Globus pallidus (tissue), 1 donor: ENCODE measurements at places on chromosomes 6 and 20.

GRCh38 chr20:10492844-10493243 is 57.7 kb downstream of the SLX4IP start:
- DNase-seq: no peak

GRCh38 chr6:156062091-156062563 is 606.5 kb upstream of the NOX3 start:
- no peak for DNase-seq

- DNase-seq: no peak
Observed at GRCh38 chr6:165872811-165873210, 209.8 kb upstream of the PDE10A start.

DNA sequence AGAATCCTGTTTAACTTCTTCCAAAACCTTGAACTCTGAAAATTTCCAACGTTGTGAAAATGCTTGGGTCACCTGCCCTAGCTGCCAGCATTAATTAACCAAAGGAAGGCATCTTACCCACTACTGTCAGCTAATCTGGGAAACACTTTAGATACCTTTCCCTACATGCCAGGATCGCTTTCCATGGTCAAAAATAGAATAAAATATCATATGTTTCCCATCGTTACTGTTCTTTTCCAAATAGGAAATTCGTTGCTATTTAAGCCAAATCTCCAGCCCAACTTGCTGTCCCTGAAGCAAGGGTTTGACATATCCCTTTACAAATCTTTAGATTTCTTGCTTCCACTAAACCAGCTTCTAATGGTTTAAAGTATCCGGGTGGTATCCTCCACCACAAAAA is 157.5 kb downstream of the AIG1 start:
- DNase-seq: no peak

DNA sequence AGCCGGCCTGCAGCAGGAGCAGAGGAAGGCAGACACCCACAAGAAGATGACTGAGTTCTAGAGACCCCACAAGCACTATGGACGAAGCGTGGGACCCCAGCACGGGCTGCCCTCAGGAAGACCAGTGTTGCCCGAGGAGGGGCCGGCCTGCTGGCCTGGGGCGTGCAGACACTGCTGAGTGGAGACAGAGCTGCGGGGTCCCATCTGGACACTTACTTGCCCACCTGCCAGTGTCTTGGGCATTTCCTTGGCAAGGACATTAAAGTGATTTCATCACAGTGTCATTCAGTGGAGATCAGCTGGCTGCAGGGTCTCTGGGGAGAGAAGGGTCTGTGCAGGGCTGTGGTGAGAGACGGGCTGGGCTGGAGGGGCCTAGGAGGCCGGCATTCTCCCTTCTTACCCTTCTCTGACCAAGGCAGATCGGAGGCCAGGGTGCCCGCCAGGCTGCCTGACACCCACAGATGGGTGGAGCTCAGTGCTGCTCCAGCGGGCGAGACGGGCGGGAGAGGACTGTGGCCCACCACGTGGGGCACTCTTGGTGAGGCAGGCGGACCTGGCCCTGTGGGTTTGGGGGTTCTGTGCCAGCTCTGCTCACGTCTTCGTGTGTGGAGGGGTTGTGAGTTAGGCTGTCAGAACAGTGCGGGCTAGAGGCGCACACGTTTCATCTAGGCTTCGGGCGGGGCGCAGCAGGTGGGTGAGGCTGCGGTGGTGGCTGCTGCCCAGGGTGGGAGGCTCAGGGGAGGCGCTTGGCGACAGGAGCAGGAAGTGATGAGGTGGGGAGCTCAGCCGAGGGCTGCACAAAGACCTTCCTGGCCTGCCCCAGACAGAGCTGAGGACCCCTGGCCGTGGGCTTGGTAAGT is at the start of gene LIME1:
TSS of gene LIME1 (plus strand) at position 806 of the 860 bp plus-strand sequence. CDS start 886 bp downstream, outside the sequence.
- no peak for DNase-seq

GRCh38 chr6:33543116-33543515 is 37.0 kb downstream of the BAK1 start:
- DNase-seq: no peak

DNA sequence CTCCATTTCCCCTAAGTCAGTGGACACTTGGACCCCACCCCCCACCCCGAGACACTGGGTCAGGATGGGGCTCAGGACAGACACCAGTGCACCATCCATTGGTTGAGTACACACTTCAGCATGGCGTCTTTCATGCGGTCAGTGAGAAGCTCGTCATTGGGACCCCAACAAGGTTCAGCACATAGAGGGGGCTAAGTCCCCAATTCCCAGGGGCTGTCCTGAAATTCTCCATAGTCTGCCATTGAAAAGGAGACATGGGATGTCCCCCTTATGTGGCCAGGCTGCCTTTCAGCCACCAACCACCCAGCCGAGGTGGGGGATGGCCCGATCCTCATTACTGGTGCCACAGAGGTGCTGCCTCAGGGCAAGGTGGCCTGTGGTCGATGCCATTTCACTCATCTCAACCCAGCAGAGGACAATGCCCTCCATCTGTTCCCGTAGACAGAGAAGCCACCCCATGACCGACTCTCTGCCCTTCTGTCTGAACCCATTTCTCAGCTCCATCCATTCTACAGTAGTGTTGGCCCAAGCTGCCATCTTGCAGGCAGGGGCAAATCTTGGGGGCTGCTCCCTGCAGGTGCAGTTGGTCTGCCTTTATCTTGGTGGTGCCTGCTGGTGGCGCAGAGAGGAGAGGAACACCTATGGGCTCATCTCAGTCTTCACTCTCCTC is 37.4 kb downstream of the PRR18 start:
- DNase-seq: no peak

- DNase-seq: no peak
Observed at GRCh38 chr6:117817992-117818391, 89.1 kb upstream of the SLC35F1 start.

DNA sequence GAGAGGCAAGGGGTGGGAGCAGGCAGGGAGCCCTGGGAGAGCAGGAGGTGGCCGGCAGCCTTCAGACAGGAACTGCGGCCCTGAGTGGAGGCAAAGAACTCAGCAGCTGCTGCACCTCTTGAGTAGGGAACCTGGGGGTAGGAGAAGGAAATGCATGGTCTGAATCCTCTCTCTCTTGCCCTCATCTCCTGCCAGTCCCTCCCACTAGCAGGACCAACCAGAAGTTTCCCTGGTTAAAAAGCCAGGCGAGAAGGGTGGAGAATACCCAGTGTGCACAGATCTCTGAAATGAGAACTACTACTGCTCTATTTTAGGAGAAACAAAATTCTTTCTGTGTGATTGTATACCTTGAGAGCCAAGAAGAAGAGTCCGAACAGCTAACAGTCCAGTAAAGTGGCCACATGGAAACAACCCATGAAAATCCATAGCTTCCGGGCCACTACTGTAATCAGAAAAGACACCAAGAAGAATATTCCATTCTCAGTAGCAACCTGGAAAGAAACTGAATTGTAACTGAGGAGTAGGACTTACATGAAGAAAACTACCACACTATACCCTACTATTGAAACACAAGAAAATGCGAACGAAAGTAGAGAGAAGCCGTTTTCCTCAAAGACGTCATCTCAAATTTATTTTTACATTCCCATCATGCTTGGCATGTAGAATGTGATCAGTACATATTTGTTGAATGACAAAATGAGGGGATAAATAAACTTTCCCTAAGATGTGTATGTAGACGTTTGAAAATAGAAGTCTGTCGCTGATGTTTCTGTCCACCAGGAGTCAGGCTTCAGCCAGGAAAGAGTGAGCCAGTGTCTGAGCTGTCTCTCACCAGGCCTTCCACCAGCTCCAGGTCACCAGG is 25.6 kb downstream of the WRNIP1 start:
- DNase-seq: peak; percentile 82

- DNase-seq: no peak
Observed at GRCh38 chr6:14206391-14206790, 88.8 kb downstream of the CD83 start.

DNA sequence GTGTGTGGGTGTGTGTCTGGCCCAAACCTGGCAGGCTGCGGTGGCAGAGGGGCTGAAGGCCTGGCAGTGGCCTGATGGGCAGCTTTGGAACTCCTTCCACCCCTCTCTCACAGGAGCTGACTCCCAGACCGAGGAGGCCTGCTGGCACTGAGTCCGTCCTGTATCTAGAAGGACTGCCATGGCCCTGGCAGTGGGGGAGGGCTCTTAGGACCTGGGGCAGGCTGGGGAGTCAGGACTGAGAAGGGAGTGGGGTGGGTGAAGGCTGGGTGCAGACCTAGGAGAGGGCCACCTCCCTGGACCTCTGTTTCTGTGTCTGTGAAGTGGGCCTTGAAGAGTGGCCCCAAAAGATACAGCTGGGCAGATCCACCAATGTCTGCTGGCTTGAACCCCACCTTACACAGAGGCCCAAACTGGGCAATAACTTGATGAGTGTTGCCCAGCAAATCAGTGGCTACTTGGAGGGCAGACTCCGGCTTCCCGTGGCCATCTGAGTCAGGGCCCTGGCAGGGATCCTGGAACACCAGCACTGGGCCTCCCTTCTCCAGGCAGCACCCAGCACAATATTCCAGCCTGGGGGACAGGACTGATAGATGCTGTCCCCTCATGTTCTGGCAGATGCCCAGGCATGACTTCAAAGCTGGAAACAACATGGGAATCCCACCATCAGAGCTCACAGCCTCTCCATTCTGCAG is 46.7 kb upstream of the BLCAP start:
- no peak for DNase-seq

GRCh38 chr6:82588020-82588419 is 224.4 kb downstream of the TPBG start:
- DNase-seq: no peak

DNA sequence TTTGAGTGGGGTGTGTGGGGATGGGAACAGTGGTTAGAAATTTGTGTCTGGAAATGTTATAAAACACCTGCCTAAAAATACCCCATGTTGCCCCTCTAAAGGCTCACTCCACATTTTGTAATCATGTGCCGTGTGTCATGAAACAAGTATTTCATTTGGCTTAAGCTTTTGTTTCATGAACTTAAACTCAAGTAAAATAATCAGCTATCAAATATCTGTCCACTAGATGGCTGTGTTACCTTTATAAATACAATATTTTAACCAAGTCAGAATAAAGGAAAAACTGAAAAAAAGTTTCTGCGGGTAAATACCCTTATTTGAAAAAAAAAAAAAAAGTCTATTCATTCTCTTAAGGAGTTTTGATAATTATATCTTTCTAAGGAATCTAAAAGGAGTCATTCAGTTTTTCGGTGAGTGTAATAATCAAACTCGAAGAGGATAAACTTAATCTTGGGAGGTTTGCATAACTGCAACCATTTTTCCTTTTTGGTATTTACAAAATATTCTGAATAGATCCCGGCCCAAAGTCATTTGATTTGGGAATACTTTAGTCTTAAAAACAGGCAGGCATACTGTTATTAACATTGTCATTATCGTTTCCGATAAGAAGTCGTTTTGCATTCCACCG is 29.9 kb upstream of the MTRF1L start:
- DNase-seq: peak; percentile 25

DNA sequence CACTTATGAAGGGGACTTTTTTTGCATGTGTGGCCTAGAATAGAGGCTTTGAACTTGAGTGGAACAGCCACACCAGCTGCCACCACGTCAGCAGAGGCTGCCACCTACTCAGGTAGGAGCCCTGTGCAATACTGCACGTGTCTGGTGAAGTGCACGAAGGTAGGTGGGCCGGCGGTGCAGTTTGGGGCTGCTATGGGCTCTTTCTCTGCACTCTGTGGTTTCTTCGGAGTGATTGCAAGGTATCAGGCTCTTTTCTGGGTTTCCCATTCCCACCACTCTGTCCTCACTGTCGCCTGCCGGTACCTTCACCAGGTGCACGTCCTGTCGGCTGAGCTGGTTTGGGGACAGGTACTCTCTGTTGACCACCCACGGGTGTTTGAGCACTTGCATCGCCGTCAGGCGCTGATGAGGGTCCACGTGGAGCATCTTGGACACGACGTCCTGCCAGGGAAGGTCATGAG is 30.8 kb upstream of the MPC1 start:
- no peak for DNase-seq
